Subcutaneous adipose tissue (tissue), 4 donors: ENCODE measurements at places on chromosomes 16 and 17. TPM values are rescaled to one million over a fixed set of nuclear protein-coding genes. Genes with fewer than 3 reads are reported as not detected.

SLC16A11 gene
- not detected for total RNA-seq

ST6GALNAC1 gene
- 0.51 TPM for total RNA-seq

NPIPA3 gene
- not detected for total RNA-seq

SLC13A2 gene
- total RNA-seq: not detected

TMEM170A gene
- total RNA-seq: 18.9 TPM

GNGT2 gene
- total RNA-seq: not detected

EVPL gene
- 1.3 TPM for total RNA-seq

C17orf100 gene
- total RNA-seq: 2.0 TPM

TVP23C gene
- total RNA-seq: 8.3 TPM

TSNAXIP1 gene
- total RNA-seq: 0.88 TPM

SMIM36 gene
- not detected for total RNA-seq

MT4 gene
- not detected for total RNA-seq

PARD6A gene
- 4.9 TPM for total RNA-seq

TEKT3 gene
- 1.1 TPM for total RNA-seq

CCL7 gene
- total RNA-seq: not detected

ANKRD40CL gene
- total RNA-seq: not detected

WNK4 gene
- not detected for total RNA-seq

KRT40 gene
- not detected for total RNA-seq

PPY gene
- not detected for total RNA-seq

CCL2 gene
- total RNA-seq: 7.9 TPM

MSLN gene
- total RNA-seq: 0.44 TPM

RMI2 gene
- 0.34 TPM for total RNA-seq

NAE1 gene
- total RNA-seq: 45.6 TPM

SKAP1 gene
- 3.9 TPM for total RNA-seq

C1QL1 gene
- total RNA-seq: not detected

PROCA1 gene
- not detected for total RNA-seq

WSCD1 gene
- total RNA-seq: 1.9 TPM

BAIAP3 gene
- 8.5 TPM for total RNA-seq
